ENCODE measurements at places on chromosomes 1 and 21.

GRCh38 chr21:46124926-46125845, 27.3 kb downstream of the COL6A2 start:
- no peak for DNase-seq

DNA sequence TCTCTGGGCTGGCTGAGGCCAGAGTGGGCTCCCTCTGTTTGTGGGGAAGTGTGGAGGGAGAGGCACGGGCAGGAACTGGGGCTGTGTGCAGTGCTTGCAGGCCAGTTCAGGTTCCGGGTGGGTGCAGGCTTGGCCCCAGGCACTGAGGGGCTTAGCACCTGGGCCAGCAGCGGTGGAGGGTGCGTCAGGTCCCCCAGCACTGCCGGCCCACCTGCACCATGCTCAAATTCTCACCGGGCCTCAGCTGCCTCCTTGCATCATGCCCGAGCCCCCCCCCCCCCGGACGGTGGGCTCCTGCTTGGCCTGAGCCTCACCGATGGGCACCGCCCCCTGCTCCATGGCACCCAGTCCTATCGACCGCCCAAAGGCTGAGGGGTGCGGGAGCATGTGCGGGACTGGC, 26.3 kb upstream of the FCGR2A start:
- no peak for DNase-seq

DNA sequence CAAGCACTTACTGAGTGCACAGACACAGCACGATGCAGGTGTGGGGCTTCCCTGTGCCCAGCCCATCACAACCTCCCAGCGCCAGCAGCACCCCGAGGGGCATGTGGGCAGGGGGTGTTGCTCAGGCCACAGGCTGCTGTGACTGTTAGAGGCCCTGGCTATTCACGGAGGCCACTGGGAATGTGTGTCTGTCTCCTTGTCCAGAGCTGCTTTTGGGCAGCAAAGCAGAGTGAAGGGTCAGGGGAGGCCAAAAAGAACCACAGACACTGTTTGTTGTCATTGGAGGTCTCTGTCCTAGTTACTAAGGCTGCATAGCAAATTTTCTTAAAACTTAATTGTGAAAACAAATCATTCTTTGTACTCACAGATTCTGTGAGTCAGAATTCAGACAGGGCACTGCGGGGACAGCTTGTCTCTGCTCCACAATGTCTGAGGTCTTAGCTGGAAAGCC, 49.6 kb downstream of the TNFRSF8 start:
- no peak for DNase-seq

DNA sequence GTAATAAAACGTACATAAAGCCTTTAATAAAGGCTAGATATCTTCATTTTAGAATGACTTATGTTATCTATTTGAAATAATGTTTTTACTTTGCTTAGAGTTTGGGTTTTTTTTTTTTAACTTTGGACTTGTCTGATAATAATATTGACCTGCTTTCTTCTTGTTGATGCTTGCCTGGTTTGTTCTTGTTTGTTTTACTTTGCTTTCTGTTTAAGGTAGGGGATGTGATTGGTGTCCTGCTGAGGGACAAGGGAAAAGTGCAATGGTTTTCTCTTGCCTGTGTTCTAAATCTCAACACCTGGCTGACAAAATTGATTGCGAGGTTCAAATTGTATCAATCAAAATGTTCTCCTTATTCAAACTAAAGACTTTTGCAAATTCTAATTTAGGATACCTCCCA, 2.2 kb upstream of the FH start:
- no peak for DNase-seq

GRCh38 chr1:30788580-30789387, 31.2 kb upstream of the LAPTM5 start:
- DNase-seq: no peak

GRCh38 chr21:43772425-43772821, 3.7 kb downstream of the CSTB start:
- no peak for DNase-seq

- no peak for DNase-seq
Measured at GRCh38 chr1:27149084-27149761, 5.7 kb downstream of the SLC9A1 start.

- peak; percentile 79 for DNase-seq
Measured at GRCh38 chr1:246497331-246497915, 9.7 kb downstream of the SMYD3 start.

DNA sequence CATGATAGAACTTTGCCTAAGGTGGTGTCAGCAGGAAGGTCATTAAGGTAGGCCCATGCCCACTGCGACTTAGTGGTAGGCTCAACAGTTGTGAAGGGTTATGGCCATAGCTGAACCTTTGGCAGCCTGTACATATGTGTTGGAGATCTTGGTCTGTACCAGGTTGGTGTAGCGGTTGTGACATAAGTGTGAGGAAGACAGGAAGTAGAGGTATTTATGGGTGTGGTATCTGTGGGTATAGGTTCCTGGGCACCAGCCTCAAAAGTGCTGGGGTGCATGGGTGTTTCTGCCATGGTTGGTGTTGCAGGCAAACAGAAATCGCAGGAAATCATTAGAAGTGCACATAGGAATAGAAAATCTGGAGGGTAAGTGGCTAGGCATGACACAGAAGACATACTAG, 18.6 kb upstream of the LRIF1 start:
- no peak for DNase-seq

DNA sequence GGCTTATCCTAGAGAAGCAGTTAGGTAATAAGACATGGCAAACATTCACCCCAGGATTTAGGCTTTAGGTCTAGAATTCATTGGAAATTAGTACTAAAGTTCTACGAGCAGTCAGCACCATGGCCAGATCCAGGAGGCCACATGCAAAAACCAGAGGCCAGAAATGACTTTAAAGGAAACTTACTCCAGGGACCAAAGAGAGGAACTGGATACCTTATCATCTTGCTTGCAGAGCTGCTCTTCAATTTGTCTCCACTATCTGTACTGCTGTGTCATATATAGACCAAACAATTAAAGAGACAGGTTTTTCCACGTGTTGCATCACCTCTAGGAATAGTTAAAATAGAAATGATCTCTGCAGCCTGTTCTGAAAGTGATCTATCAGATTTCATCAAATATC, 127.8 kb downstream of the LMX1A start:
- DNase-seq: no peak

DNA sequence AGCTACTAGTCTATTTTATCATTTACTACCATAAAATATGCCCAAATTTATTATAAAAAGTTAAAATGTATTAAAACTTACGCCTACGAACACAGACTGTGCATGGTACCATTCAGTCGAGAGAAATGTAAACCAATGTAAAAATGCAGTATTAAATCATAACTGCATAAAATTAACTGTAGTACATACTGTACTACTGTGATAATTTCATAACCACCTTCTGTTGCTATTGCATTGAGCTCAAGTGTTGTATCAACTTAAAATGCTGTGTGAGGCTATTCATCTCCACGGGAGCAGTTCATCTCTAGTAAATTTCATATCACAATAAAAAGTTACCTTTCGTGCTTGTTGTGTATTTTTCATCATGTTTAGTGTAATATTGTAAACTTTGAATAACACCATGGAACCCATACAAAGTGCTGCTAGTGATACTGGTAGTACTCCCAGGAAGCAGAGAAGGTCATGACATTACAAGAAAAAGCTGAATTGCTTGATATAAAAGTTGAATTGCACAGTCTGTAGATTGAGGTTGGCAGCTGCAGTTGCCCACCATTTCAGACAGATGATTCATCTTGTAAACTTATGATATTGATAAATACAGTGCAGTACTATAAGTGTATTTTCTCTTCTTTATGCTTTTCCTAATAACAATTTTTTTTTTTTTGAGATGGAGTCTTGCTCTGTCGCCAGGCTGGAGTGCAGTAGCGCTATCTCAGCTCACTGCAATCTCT, 19.0 kb upstream of the CENPF start:
- no peak for DNase-seq

GRCh38 chr1:56287721-56288120, 291.6 kb downstream of the PLPP3 start:
- no peak for DNase-seq

DNA sequence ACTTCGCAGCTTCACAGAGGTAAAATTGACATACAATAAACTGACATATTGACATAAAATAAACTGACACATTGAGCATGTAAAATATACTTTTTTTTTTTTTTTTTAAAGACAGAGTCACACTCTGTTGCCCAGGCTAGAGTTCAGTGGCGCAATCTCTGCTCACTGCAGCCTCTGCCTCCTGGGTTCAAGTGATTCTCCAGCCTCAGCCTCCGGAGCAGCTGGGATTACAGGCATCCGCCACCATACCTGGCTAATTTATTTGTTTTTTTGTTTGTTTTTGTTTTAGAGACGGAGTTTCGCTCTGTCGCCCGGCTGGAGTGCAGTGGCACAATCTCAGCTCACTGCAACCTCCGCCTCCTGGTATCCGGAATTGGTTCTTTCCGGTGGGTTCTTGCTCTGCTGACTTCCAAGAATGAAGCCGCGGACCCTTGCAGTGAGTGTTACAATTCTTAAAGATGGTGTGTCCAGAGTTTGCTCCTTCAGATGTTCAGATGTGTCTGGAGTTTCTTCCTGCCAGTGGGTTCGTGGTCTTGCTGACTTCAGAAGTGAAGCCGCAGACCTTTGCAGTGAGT, 48.4 kb upstream of the CLIC4 start:
- DNase-seq: no peak

DNA sequence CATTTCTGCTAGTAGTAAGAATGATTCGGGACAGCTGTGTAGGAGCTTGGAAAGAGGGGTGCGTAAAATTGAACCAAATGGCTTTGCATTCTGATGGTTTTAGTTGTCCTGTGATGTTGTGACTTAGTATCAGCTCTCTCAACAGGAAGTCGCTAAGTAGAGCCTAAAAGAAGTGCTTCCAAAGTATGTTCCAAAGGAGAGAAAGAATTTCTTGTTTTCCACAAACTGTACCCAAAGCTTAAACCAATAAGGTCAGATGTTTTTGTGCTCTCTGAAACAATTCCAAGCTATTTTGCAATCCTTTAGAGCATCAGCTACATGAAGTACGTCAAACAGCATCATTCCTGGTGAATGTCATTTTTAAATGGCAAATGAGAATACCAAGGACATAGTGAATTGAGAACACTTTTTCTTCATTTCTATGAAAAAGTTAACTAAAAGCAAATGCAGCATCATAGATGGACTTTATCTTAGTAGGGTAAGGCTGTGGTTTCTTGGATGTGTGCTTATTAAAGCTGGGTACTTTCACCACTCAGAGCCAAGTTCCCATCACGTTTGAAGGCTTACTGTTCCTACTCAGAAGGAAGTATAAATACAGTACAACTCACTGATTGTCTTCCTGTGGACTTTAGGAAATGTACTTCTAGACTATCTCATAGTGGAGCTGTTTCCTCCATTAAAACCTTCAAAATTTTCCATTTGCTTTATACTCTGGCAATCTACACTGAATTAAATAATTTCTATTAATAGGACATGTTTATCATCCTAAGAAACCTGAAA, 148.6 kb downstream of the C1orf21 start:
- DNase-seq: no peak

DNA sequence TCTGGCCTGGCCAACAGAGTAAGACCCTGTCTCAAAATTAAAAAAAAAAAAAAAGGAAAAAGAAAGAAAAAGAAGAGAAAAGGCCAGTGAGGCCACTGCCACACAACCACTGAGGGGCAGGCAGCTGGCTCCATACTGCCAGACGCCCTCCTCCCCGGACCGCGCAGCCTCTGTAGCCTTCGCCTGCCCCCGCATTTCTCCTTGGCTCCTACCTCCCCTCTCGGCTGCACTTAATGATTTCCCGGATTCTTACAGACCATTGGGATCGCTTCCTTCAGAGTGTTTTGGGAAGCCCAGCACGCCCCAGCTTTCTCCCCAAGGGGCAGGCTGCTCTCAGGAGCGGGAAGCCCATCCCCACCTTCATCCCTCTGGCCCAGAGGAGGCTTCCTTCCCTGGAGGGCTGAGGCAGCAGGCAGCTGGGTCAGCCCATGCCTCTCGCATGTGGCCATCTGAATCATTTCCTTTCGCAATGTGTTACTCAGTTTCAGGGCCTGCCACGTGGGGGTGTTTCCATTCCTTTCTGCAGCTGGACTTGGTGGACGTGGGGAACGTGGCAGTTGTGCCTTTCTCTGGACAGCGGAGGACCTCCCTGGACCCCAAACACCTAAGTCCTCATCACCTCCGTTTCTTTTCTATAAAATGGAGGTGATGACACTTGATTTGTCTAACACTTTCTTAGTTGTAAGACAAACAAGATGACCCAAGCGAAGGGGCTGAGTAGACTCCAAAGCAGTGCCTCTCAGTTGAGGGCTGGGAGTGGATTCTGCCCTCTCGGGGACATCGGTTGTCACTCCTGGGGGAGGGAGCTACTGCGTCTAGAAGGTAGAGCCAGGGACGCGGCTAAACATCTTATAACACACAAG, 2.3 kb downstream of the SLC2A5 start:
- DNase-seq: peak; percentile 26

DNA sequence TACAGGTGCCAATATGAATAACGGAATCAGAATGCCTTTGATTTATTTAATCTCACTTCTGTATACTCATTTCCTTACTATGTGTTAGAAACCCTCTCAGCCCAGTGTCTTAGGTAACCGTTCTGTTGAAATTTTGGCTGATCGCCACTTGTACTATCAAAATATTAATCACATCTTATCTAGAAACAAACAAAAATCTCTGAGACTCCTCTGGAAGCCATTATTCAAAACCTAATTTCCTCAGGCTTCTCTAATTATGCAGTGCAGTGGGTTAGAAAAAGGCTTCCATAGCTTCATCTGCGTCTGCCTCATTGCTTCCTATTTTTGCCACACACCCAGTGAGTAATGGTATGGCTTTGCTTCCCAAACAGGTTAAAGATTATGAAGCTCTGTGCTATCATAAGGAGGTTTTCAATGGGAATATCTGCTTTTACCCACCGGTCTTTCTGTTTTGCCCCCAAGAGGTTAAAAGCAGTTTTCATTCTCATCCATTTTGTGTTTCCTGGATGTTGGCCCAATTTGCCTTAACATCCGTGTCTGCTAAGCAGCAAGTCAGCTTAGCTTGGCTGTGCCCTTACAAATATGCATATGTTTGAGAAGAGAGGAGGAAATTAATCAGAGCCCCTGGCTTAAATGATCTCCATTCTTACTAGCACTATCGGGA, 129.6 kb downstream of the RYR2 start:
- no peak for DNase-seq

DNA sequence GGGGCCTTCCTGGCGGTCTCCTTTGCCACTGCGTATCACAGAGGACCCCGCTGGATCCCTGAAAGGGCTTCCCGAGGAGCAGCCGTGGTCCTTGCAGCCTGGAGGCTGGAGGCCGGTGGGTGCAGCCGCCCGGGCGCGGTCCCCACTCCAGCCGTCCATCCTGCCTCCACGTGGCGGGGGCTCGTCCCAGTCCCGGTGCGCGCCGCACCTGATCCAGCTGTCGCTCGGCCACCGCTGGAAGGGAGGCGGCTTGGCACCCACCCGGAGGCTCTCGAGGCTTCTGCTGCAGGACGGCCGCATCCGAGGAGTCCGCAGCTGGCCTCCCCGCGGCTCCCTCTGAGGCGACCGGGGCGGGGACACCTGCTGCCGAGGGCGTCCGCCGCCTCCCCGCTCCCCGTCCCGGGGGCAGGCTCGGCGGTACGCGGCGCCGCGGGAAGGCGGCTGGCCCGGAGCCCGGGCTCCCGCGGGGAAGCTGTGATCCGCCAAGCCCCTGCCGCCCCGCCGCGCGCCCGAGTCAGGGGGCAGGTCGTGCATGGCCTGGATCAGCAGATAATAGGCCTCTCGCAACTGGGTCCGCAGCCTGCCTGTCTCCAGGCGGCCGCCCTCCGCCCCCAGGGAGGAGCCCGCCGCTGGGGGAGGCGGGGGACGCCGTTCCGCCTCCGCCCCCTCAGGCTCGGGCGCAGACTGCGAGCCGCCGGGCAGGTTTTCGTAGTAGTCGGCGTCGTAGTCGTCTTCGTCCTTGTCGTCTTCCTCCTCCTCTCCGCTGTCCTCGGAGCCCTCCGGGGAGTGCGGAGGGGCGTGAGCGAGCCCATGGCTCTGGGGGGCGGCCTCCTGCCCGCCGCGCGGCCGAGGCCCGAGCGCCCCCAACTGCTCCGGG, at the start of gene SYDE2:
TSS of gene SYDE2 (minus strand) at position 554 of the 877 bp plus-strand sequence. CDS start at position 534, 20 bp downstream.
- DNase-seq: peak; percentile 42

Measured in RPMI8226 (cell line).